ENCODE measurements at places on chromosomes 5 and 9.

DNA sequence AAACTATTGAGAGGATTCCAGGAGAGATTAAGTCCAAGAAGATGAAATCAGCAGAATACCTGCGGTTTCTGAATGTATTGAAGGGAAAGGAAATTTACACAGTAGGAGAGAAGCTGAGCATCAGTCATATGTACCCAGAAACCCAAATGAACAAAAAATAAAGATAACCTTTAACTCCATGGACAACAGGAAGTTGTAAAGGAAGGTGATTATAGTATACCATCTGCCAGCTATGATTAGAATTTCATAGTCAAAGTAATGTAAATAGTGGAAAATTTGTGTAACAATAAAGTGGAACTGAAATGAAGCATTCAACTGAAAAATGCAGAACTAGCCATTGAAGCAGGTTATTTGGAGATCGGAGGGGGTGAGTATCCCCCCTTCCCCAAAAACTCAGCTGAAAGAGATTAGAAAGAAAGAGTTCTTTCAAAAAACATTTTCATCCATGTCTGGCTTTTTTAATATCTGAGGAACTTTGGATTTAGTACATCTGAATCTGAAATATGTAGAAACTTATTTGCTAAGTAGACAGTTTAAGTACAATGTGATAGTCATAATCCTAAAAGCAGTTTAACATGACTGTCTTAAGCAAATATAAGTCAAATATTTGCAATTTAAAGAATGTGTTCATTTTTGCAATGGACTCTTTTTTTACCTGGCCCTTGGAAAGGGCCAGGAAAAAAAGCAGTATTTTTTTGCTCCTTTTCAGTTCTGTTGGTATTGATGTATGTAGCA, 58.4 kb downstream of the APC start:
- no peak for DNase-seq

DNA sequence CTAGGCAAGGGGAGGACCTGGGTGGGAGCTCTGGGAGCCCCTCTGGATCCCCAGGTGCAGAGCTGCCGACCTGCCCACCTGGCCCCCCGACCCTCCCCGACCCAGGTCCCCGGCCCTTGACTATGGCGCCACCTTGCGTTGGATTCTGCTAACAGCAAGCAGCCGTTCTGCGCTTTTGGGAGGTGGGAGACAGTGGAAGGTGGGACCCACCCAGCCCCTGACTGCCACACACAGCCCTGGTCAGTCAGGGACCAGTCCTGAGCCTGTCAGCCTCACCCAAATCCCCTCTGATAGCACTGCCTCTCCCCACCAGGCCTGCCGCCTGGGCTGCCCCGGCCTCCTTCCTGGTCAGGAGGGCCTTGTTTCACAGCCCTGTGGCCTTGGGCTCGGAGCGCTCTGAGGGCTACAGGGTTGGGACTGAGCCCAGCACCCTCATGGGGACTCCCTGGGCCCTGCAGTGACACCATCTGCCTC, 77.9 kb downstream of the HMCN2 start:
- DNase-seq, result no peak

GRCh38 chr9:29555502-29555901, 1982.2 kb upstream of the C9orf72 start:
- no peak for DNase-seq

- DNase-seq, result no peak
These were observed 71.0 kb downstream of the WNK2 start for GRCh38 chr9:93254806-93255493.

DNA sequence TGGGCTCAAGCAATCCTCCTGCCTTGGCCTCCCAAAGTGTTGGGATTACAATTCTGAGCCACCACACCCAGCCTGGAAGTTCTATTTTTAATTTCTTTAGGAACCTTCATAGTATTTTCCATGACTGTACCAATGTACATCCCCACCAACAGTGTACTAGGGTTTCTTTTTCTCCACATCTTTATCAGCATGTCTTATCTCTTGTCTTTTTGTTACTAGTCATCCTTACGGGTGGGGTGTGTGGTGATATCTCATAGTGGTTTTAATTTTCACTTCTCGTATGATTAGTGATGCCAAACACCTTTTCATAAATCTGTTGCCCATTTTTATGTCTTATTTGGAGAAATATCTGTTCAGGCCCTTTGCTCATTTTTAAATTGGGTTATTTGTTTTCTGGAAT, 123.0 kb upstream of the MEF2C start:
- DNase-seq, result no peak

- no peak for DNase-seq
These were observed 50.3 kb downstream of the ALG2 start for GRCh38 chr9:99171225-99172123.

- DNase-seq, result no peak
These were observed 253.0 kb downstream of the EPB41L4A start for GRCh38 chr5:112165897-112166737.

DNA sequence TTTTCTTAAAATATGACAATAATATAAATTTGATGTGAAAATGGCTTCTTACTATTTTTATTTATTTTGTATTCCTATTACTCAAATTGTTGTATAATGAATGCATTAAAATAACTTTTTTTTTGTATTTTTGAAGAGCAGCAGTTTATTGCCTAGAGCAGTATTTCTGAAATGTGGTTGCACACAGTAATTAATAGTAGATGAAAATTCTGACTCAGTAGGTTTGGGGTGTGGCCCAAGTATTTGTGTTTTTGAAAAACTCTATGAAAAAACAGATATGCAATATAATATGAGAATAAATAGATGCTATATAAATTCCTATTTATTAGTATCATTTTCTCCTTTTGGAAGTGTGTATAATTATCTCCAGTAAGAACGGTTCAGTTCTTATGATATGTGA, 2225.3 kb upstream of the C9orf72 start:
- DNase-seq, result no peak

DNA sequence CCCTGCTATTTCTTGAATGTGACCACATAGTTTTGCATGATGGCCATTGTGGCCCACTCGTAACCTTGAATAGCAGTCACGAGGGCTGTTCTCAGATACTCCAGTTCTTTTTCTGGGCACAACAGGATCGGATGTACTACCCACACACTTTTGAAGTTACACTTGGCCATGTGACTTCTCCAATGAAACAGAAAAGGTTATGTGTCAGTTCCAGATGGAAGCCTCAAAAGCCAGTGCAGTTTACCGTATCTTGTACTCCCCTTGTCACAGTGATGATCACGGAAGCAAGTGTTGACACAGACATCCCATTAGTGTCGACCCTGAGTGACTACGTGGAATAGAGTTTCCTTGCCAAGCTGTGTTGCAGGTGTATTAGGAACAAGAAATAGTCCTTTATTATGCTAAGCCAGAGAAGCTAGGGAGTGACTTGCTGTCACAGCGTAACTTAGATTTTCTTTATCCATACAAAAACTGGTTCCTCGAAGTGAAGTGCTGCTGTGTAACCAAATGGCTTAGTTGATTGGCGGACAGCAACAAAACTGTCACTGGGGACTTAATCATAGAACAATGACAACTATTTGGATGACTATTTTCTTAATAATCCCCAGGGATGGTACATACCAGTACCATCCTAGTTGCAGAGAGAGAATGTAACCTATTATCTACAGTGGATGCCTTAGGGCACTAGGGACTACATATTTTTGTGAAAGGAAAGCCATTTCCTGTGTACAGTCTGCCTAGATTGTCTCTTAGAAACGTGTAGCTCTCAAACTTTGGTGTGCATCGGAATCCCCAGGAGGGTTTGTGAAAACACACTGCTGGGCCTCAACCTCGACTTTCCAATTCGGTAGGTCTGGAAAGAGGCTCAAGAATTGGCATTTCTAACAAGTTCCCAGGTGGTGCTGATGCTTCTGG, 90.1 kb upstream of the DMRT1 start:
- no peak for DNase-seq

GRCh38 chr5:149151717-149152116, 10.4 kb downstream of the ABLIM3 start:
- no peak for DNase-seq

- DNase-seq, result no peak
These were observed 787 bp downstream of the FGFR4 start for GRCh38 chr5:177087398-177088005.

DNA sequence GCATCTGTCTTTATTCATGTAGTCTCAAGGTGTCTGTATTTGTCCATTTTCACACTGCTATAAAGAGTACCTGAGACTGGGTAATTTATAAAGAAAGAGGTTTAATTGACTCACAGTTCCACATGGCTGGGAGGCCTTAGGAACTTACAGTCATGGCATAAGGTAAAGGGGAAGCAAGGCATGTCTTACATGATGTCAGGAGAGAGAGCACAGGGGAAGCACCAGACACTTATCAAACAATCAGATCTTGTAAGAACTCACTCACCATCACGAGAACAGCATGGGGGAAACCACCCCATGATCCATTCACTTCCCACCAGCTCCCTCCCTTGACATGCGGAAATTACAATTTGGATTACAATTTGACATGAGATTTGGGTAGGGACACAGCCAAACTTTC, 44.2 kb downstream of the NLN start:
- DNase-seq, result no peak

- no peak for DNase-seq
These were observed 103.7 kb upstream of the TARS1 start for GRCh38 chr5:33336891-33337636.

GRCh38 chr5:74325866-74326265, 314.7 kb downstream of the ENC1 start:
- no peak for DNase-seq

- DNase-seq, result no peak
These were observed 3.9 kb downstream of the GCNT4 start for GRCh38 chr5:75048457-75048953.

- DNase-seq, result no peak
These were observed 33.7 kb downstream of the DNAH5 start for GRCh38 chr5:13910637-13911288.

GRCh38 chr9:70868041-70868440, 253.4 kb downstream of the TRPM3 start:
- no peak for DNase-seq

GRCh38 chr9:125805057-125805456, 57.9 kb downstream of the PBX3 start:
- DNase-seq, result no peak

- no peak for DNase-seq
These were observed 88.5 kb downstream of the NDFIP1 start for GRCh38 chr5:142197098-142197497.
